Calu3 (cell line): ENCODE measurements at places on chromosomes 16 and 17. TPM values are rescaled to one million over a fixed set of nuclear protein-coding genes. Genes with fewer than 3 reads are reported as not detected.

DNA sequence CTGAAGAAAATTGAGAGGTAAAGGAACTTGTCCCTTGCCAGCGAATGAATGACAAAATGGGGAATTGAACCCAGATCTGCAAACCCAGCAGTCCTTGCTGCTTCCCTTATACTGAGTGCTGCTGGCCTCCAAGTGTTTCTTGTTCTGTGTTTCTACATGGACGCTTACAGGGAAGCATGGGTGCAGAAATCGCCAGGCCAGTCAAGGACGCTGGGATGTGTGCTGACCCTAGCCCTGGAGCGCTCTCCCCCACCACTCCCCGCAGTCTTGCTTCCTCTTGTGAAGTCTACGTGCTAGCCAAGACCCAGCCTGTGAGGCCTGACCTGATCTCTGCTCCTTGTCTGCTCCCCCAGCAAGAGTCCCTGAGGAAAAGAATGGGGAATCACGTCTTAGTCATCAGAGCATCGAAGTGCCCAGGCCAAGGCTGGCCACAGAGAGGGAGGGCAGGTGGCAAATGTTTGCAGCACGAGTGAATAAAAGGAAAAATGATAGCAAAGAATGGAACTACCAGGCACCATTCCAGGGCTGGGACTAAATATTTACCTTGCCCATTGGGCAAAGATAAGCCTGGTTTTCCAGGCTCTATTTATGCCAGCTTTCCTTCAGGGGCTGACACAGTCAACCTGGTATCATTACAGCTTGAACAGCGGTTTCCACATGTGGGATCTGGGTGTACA is 17.4 kb downstream of the CA4 start:
- no peak overlapping the region for H3K4me3 ChIP-seq
- H3K27ac ChIP-seq: no peak overlapping the region
- H3K27me3 ChIP-seq: no peaks in the 10 kb centered on the region
- peaks cover 6% of the 10 kb centered on the region for H3K36me3 ChIP-seq
- DNase-seq: no peak

GRCh38 chr16:4599545-4599944 is 15.1 kb downstream of the UBALD1 start:
- no peak for DNase-seq
- H3K27me3 ChIP-seq: peaks cover 96% of the 10 kb centered on the region
- H3K4me3 ChIP-seq: no peak overlapping the region
- H3K36me3 ChIP-seq: peaks cover 7% of the 10 kb centered on the region
- no peak overlapping the region for H3K27ac ChIP-seq

- no peaks in the 10 kb centered on the region for H3K4me1 ChIP-seq
- no peak overlapping the region for H3K27ac ChIP-seq
- no peaks in the 10 kb centered on the region for H3K27me3 ChIP-seq
- no peak overlapping the region for H3K4me3 ChIP-seq
- no peaks in the 10 kb centered on the region for H3K36me3 ChIP-seq
These were observed 250.2 kb downstream of the HS3ST4 start for GRCh38 chr16:25941800-25942499.

GRCh38 chr16:56525236-56525635 is 5.4 kb upstream of the BBS2 start:
- H3K27ac ChIP-seq: no peak overlapping the region
- DNase-seq: no peak
- H3K4me3 ChIP-seq: no peak overlapping the region
- H3K4me1 ChIP-seq: peaks cover 8% of the 10 kb centered on the region
- peaks cover 47% of the 10 kb centered on the region for H3K27me3 ChIP-seq

DNA sequence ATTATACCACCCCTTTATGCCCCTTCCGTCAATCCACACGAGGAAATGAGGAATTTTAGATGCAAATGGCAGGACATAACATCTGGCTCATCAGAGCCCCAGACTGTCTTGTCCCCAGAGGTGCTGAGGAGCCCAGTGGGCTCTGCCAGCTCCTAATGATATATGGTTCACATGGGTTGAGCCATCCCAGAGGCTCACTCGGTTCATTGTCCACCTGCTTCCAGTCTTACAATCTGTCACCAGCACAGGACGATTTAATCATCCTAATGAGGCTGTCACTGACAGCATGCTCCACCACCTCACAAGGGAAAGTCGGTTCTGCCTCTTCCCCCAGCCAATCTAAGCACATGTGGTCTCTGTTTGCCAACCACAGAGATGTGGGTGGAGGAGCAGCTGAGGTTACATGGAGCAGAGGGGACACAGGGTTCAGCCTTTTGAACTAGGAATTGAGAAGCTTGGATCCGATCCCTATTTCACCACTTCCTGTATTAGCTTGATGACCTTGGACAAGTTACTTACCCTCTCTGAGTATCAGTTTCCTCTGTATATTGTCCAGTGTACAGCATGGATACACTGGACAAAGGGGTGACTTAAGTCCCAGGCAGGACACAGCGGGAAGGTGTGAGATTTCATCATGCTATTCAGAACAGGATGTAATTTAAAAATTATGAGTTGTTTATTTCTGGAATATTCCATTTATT is 27.0 kb upstream of the DHX8 start:
- no peaks in the 10 kb centered on the region for H3K27me3 ChIP-seq
- no peak overlapping the region for H3K27ac ChIP-seq
- DNase-seq: peak; percentile 26

- H3K36me3 ChIP-seq: no peaks in the 10 kb centered on the region
- H3K4me3 ChIP-seq: no peak overlapping the region
- H3K27me3 ChIP-seq: no peaks in the 10 kb centered on the region
- DNase-seq: no peak
- peaks cover 15% of the 10 kb centered on the region for H3K4me1 ChIP-seq
- no peak overlapping the region for H3K27ac ChIP-seq
These were observed 238.7 kb upstream of the TBX2 start for GRCh38 chr17:61160789-61161445.

DNA sequence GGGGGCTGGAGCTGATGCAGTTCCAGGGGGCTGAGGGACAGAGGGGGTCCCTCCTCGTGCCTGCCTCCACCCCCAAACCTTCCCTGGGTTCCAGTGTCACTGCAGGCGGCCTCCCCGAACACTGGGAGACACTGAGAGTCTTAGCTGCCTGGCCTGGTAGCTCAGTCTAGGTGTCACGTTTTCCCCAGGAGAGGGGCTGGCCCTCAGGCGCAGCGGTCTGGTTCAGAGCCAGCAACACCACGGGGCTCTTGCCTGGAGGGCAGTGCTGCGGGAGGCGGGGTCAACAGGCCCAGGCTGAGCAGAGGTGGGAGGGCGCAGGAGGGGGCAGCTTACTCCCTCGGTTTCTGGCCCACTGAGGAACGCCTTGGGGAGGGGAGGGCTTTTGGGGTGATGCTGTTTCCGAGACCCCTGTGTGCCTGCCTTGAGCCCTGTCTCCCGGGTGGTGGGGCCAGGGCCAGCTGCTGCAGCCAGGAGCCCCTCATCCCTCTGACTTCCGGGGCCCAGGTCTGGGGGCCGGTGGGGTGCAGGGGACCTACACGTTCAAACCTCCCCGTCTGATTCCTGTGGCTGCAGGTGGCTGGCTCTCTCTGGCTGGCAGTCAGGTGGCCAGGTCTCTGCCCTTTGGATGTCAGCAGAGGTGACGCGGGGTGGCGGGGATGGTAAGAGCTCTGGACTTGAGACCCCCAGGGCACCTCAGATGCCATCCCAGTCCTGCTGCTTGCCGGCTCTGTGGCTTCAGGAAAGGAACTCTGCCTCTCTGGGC is 89.3 kb upstream of the GSE1 start:
- DNase-seq: peak; percentile 58
- no peak overlapping the region for H3K27ac ChIP-seq
- peaks cover 36% of the 10 kb centered on the region for H3K4me1 ChIP-seq
- H3K27me3 ChIP-seq: no peaks in the 10 kb centered on the region

- H3K4me1 ChIP-seq: peaks cover 18% of the 10 kb centered on the region
- H3K27ac ChIP-seq: no peak overlapping the region
- no peak for DNase-seq
- H3K27me3 ChIP-seq: no peaks in the 10 kb centered on the region
These were observed 66.5 kb upstream of the LGALS9 start for GRCh38 chr17:27564463-27564862.

- peak; percentile 4 for DNase-seq
- H3K4me1 ChIP-seq: peaks cover 8% of the 10 kb centered on the region
- H3K36me3 ChIP-seq: peaks cover 8% of the 10 kb centered on the region
- no peak overlapping the region for H3K4me3 ChIP-seq
- H3K27me3 ChIP-seq: no peaks in the 10 kb centered on the region
These were observed 7.7 kb upstream of the DCTPP1 start for GRCh38 chr16:30437511-30438046.

- peaks cover 31% of the 10 kb centered on the region for H3K36me3 ChIP-seq
- no peak overlapping the region for H3K4me3 ChIP-seq
- no peak overlapping the region for H3K27ac ChIP-seq
- peaks cover 22% of the 10 kb centered on the region for H3K4me1 ChIP-seq
- H3K27me3 ChIP-seq: no peaks in the 10 kb centered on the region
These were observed 31.9 kb downstream of the BAIAP2 start for GRCh38 chr17:81066771-81067315.

DNA sequence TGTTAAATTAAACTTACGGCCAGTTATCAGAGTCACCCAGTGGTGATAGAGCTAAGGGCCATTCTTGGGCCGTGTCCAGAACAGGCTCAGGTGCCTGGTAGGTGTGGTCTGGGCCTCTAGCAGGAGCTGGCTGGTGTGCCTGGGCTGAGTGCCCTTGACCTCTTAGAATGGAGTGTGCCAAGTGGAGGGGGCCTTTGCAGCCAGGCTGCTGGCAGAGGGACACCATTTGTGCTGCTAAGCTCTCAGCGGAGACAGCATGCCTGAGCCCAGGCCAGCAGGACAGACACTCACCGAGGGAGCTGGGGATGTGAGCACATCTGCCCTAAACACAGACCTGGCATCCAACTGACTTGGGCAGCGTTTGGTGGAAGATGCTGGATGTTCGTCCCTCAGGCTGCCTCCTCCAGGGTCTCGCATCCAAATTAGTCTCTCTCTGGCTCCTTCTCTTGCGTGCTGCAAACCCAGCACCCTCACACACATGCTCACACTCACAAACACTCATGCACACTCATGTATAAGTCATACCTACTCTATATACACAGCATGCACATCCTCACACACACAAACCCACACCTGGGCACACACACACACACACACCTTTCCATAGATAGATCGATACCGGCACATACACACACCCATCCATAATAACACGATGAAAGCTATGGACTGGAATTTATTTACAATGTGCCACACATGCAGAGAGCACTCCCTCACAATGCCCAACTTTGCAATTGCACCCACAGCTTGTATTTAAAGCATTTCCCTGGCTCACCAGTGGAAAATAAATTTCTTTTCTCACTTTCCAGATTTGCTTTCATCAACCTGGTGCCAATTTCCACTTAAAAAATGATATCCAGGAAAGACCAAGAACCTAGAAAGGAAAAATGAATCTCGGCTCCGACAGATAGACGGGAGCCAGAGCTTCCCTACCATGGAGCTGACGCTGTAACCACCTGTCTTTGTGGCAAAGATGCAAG is 33.6 kb upstream of the CDH5 start:
- H3K27me3 ChIP-seq: peaks cover 84% of the 10 kb centered on the region
- no peak overlapping the region for H3K27ac ChIP-seq
- no peak for DNase-seq
- H3K36me3 ChIP-seq: no peaks in the 10 kb centered on the region

GRCh38 chr17:81987161-81987770 is 9.8 kb downstream of the ASPSCR1 start:
- DNase-seq: no peak
- no peak overlapping the region for H3K27ac ChIP-seq
- H3K36me3 ChIP-seq: peaks cover 29% of the 10 kb centered on the region
- no peaks in the 10 kb centered on the region for H3K27me3 ChIP-seq
- H3K4me1 ChIP-seq: peaks cover 15% of the 10 kb centered on the region
- H3K4me3 ChIP-seq: no peak overlapping the region

DNA sequence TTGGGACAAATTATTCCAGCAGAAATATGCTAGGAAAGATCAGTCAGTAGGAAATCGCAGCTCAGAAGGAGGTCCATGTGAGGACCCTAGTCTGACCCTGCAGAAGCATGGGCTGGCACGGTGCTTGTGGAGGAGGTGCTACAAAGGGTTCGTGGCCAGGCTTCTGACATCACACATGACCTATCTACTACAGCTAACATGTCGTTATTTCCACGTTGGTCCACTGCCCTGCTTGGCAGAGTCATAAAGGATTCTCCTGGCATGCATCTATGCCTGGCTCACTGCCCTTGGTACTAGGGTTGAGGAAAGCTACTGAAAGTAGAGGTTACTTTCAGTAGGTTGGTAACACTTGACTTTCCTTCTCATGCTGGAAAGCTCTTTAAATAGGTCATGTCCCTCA is 118.1 kb upstream of the SHISA6 start:
- H3K4me3 ChIP-seq: no peak overlapping the region
- DNase-seq: no peak
- H3K4me1 ChIP-seq: no peaks in the 10 kb centered on the region

DNA sequence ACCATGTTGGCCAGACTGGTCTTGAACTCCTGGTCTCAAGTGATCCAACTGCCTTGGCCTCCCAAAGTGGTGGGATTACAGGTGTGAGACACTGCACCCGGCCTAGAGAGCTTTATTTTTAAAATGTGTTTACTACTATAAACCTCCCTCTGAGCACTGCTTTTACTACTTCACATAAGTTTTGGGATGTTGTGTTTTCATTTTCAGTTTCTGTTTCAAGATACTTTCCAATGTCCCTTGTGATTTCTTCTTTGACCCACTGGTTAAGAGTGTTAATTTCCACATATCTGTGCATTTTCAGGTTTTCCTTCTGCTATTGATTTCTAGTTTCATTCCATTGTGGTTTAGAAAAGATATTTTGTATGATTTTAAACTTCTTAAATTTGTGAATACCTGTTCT is 74.4 kb downstream of the NETO2 start:
- H3K4me3 ChIP-seq: no peak overlapping the region
- no peaks in the 10 kb centered on the region for H3K4me1 ChIP-seq
- no peak overlapping the region for H3K27ac ChIP-seq
- no peaks in the 10 kb centered on the region for H3K27me3 ChIP-seq
- DNase-seq: no peak

DNA sequence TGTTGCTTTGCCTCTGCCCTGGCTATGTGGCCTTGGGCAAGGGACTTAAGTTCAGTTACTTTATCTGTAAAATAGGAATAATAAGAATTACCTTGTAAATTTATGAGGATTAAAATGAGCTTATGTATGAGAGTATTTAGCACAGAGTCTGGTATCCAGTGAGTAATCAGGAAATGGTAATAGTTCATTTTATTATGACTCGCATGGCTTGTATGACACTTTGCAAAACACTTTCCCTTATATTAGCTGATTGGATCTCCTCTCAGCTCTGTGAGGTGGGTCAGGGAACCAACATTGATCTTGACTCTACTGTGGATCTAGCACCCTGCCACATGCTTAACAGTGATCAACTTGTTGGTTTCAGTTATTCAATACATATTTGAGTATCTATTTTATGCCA is 8.3 kb upstream of the CDH3 start:
- no peak overlapping the region for H3K4me3 ChIP-seq
- H3K36me3 ChIP-seq: peaks cover 10% of the 10 kb centered on the region
- H3K27ac ChIP-seq: no peak overlapping the region

GRCh38 chr17:46072998-46073397 is 73.9 kb downstream of the STH start:
- H3K27ac ChIP-seq: no peak overlapping the region
- DNase-seq: no peak
- peaks cover 23% of the 10 kb centered on the region for H3K4me1 ChIP-seq
- no peaks in the 10 kb centered on the region for H3K27me3 ChIP-seq
- H3K36me3 ChIP-seq: peaks cover 42% of the 10 kb centered on the region

The FBXO39 gene
- total RNA-seq: 0.59 and 1.5 TPM in 2 replicates

The CPHXL2 gene
- total RNA-seq: not detected in 2 replicates

The CDK3 gene
- total RNA-seq: 9.4 and 9.8 TPM in 2 replicates

The NOG gene
- 0.73 TPM in 1 of 2 replicates, not detected in the other for total RNA-seq

The SLC12A3 gene
- total RNA-seq: not detected in 2 replicates

The GAN gene
- total RNA-seq: 17.6 and 22.0 TPM in 2 replicates

The ITGAX gene
- total RNA-seq: 1.6 and 3.9 TPM in 2 replicates

The FBXL16 gene
- 1.3 and 4.6 TPM in 2 replicates for total RNA-seq

The IL32 gene
- 81.8 and 89.0 TPM in 2 replicates for total RNA-seq

The ST6GALNAC1 gene
- 52.2 and 52.4 TPM in 2 replicates for total RNA-seq
